ENCODE measurements at places on chromosomes 2 and 18.

GRCh38 chr2:7592618-7593140 is 675.5 kb downstream of the RNF144A start:
- DNase-seq: no peak

GRCh38 chr2:45172760-45173392 is 163.6 kb upstream of the SIX2 start:
- no peak for DNase-seq

DNA sequence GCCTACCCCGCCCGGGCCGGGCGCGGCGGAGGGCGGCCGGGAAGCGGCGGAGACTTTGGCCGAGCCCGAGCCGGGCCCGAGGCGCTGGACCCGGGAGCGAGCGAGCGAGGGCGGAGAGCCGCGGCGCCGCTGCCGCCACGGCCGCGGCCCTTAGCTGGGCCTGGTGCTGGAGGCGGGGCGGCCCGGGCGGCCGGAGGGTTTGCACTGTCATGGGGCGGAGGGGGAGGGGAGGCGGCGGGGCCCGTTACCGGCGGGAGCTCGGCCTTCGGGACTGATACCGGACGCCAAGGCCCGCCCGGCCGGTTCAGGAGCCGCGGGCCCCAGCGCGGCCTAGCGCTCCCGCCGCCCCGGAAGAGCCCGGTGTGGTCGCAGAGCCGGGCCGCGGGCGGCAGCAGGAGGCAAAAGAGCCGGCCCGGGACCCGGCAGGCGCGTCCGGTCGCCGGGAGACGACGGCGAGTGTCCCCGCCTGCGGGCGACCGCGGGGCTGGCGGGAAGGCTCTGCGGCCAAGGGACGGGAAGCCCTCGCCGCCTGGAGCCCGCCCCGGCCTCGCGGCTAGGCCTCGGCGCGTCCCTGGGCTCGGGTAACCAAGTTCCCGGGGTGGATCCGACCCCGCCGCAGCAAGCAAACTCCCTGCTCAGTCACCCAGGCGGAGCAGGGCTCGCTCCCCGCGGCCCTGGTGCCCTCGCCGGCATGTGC is 697 bp downstream of the KCMF1 start:
- peak; percentile 71 for DNase-seq

- no peak for DNase-seq
These were observed 69.6 kb upstream of the SCN1A start for GRCh38 chr2:166197446-166197845.

DNA sequence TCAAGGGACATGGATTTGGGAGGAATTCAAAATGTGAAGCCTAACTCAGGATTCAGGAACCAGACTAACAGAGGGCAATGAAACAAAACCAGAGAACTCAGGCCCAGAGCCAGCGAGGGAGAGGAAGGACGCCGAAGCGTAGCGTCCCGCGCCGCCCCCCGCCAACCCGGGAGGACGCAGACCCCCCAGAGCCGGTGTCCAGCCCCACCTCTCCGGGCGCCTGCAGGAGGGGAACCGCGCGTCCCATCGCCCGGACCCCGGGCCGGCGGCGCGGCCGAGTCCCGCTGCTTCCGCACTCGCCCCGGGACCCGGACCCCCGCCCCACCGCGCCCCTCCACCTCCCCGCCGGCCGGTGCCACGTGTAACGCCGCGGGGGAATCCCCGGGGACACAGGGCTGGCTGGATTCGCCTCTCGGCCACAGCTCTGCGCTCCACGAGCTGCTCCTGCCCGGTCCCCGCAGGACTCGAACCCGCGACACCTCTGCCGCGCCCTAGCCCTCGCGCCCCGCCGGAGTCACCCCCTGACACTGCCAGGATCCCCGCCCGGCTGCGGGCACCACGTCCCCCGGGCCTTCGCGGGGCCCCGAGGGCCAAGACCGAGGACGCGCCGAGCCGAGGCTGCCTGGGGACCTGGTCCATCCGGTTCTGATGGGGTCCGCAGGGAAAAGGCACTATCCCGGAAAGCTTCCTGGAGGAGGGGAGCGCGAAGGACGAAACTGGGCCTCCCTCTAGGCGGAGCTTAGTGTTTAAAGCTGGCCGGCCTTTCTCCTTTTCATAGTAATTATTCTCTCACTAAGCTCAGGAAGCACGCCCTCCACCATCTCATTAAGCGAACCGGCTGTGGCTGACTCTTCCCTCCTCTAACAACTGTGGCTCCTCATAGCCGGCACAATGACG is 40.4 kb upstream of the FAM124B start:
- DNase-seq: peak; percentile 13

DNA sequence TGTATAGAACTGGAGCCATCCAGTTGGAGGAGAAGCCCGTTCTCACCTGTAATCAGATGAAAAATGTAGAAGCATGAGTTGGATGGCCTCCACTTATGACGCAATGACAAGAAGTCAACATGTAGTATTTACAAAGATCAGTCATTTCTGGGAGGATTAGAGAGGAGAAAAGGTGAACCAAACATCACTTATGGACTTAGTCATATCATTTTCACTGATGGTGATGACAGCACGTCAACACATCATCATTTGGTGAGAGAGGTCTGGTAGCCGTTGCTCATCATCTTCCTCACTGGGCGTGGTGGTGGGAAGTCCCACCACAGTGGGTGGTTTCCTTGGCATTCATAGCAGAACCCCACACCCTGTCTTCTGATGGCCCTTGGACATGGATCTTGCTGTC is 264.2 kb upstream of the EPAS1 start:
- DNase-seq: no peak

DNA sequence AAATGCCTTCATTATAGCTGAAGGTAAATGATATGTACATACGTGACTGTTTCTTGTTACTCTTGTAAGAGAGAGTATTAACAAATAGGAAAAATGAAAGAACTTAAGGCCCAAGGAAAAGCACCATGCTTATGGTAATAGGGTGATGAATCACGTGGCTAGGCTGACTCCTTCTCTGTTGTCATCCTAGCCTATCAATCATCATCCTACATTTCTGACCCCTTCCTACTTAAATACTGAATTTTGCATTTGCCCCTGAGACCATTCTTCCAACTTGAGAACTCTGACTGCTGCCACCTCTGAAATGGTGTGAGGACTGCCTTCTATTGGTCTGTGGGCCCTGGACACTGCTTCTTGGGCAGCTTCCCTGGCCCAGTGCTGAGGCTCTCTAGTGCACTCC is 28.9 kb downstream of the EFEMP1 start:
- DNase-seq: no peak
